CD4-positive, alpha-beta T cell treated with Interleukin-21 for 1 hour (primary cell): ENCODE measurements at places on chromosomes 2 and 18.

DNA sequence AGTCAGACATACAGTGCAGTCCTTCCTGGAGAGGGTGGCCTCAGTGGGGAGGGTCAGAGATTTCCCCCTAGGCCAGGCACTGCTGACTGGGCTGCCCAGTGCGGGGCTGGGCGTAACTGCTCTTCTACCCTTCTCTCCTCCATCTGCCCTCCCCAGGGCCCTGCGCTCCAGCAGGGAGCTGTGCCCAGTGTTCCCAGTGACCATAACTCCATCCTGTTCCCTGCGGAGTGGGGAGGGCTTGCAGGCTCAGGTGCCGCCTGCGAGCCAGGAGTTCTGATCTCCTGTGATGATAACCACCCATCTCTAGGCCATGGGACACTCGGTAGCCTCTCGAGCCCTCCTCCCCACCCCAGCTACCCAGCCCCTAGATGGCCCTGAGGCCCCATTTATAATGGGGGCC, 107.6 kb downstream of the SMAD7 start:
- no peak for DNase-seq

GRCh38 chr2:231190531-231191197, 7.8 kb upstream of the ARMC9 start:
- no peak for DNase-seq

DNA sequence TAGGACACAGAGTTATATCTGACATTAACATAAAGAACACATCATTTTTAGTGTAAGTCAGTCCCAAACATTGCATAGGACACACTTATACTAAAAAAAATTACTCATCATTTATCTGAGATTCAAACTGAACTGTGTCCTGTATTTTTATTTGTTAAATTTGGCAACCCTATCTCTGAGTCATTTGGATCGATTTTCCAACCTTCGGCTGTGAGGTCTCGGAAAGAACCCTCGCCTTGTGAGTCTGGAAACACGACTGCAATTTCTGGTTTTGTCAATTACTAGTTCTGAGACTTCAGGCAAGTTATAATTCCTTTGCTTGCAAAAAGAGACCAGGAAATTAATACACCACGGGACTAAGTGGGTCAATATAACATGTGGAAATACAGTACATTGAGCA, 14.0 kb downstream of the ATP8B1 start:
- no peak for DNase-seq

DNA sequence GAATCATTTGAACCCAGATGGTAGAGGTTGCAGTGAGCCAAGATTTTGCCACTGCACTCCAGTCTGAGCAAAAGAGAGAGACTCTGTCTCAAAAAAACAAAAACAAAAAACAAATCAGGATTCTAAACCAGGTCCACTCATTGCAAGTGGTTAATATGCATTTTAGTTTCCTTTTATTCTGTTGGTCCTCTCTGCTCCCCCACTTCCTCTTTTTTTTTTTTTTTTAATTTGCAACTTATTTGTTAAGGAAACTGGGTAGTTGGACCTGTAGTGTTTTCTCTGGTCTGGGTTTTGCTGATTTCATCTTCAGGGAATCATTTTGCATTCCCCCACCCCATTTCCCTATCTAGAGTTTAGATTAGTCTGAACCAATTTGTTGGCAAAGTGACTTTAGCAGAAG, 14.0 kb downstream of the FER1L5 start:
- DNase-seq = no peak

- DNase-seq = no peak
Measured at GRCh38 chr2:68176657-68177056, 19.0 kb downstream of the PNO1 start.

GRCh38 chr18:4264347-4264791, 190.7 kb downstream of the DLGAP1 start:
- DNase-seq = no peak

DNA sequence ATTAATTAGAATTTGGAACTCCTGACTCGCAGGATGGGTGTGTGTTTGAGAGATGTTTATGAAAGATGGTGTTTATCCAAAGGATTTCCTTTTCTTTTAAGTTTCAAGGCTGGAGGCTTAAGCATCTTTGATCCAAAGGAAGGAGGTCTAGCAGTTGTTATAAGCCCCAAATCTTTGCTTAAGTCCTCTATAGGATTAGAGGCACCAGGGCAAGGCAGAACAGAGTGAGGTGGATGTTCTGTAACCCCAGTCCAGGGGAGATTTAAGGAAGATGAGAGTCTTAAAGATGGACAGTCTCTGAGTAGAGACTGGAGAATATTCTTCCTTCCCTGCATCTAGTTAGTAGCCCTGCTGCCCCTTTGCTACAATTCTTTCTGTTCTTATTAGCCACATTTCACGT, 17.5 kb downstream of the LBH start:
- DNase-seq = no peak
